NCI-H82 (cell line): ENCODE measurements at places on chromosomes 1 and 21.

- DNase-seq, result peak; percentile 16
Observed at GRCh38 chr1:193366764-193367507, 180.5 kb upstream of the B3GALT2 start.

GRCh38 chr1:41672173-41672572 is 187.7 kb upstream of the EDN2 start:
- DNase-seq, result no peak

DNA sequence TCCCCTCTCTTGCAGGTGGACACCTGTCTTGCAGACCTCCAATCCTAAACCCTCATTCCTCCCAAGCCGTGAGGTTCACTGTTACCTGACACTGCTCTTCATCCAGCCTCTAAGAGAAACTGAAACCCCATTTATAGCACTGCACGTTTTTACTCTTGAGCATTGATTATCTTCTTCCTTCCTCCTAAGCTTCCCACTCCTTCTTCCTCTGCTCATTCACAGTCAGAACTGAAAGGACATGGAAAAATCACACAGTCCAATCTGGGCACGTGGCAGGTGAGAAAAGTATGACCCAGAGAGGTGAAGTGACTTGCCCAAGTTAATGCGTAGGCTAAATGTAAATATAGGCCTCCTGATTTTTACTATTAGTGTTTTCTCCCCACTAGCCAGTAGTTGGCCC is 43.4 kb upstream of the SLC2A1 start:
- DNase-seq, result no peak

DNA sequence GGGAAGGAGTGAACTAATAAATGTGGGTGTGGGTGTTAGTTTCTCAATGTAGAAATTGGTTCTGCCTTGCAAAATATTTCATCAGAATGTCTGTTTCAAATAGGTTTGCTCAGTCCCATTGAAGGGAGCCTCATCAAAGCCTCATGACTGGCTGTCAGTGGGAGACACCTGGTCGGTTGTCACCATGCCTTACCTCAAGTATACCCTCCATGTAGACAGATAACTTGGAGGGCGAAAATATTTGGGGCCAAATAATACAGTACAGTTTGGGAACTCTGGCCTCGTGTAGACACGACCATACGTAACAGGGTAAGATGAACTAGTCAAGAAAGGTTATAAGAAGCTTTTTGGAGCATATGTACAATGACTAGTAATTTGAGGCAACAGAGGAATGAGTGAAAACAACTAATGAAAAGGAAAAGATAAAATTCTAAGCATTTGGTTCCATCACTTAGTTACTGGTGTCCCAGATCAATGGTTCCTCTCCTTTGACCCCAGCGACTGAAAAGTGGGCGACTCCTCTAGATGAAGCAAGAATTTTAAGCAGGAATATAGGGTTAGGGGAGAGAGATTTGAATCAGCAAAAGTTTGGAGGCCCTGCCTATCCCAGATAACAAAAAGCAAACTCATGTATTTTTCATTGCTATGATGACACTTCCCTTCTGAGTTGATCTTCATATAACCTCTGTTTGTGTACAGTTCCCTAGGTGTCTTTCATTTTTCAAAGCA is 163.9 kb downstream of the LRRC40 start:
- DNase-seq, result no peak

DNA sequence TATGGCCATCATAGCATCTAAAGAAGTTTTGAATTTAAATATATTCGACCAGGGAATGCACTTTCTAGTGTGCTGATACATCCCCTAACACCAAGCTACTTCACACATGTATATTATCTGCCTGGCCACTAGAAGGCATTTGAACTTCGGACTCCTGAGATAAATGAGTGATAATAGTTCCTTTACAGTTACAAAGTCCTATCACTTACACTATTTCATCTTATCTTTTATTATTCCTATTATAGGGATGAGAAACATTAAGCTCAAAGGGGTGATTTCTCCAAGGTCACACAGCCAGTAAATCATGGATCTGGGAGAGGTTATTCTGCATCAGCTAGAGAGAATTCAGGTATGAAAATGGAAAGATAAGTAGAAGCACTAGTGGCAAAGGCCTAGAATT is 40.3 kb downstream of the GPATCH2 start:
- DNase-seq, result no peak

GRCh38 chr1:26372039-26372438 is 511 bp downstream of the ZNF683 start:
- DNase-seq, result no peak

DNA sequence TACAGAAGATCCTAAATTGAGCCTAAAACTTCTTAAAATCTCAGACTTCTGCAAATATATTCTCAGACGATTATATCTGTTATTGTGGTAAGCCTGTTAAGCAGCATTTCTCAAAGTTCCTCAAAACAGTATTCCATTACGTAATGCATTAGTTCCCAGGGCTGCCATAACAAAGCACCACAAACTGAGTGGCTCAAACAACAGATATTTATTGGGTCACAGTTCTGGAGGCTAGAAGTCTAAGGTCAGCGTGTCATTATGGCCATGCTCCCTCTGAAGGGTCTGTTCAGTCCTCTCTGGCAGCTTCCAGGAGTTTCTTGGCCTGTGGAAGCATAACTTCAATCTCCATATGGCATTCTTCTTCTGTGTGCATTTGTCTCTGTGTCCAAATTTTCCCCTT is 103.5 kb upstream of the ST6GALNAC5 start:
- DNase-seq, result peak; percentile 47

- no peak for DNase-seq
Observed at GRCh38 chr1:157652859-157653493, 47.6 kb downstream of the FCRL3 start.

DNA sequence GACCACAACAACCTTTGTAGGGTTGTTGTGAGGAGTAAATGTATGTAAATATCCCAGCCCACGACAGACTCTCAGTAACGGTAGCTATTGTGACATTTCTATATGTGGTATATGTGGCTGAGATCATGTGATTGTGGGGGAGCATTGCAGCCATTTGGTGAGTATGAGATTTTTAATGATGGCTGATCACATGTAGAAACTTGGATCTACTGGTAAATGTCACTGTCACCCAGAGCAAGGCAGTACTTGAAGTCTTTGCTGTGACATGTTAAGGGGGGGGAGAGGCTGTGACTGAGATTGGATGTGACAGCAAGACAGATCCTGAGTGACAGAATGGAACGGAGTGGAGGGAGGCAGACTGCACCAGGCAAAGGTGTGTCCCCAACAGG is 23.9 kb upstream of the MEF2D start:
- DNase-seq, result peak; percentile 41

GRCh38 chr1:41481109-41481775 is 3.2 kb downstream of the EDN2 start:
- DNase-seq, result no peak

- DNase-seq, result no peak
Observed at GRCh38 chr1:219555031-219555692, 57.7 kb downstream of the ZC3H11B start.

- DNase-seq, result peak; percentile 52
Observed at GRCh38 chr1:214282630-214283242, 1.8 kb downstream of the SMYD2 start.

DNA sequence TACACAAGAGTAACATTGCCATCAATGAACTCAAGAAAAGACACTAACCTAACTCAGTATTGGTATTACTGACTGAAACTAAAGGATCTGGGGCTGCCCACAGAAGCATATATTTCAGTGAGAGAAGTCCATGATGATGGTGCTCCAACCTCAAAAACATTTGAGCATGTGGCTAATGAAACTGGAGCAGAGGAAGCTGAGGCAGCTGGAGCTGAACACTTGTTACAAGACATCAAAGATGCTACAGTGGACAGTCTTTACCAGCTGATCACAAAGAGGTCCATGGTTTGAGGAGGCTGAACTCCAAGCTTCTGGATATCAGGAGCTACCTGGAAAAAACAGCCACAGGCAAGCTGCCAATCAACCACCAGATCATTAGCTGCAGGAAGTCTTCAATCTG is 42.2 kb upstream of the TTC39A start:
- DNase-seq, result no peak

DNA sequence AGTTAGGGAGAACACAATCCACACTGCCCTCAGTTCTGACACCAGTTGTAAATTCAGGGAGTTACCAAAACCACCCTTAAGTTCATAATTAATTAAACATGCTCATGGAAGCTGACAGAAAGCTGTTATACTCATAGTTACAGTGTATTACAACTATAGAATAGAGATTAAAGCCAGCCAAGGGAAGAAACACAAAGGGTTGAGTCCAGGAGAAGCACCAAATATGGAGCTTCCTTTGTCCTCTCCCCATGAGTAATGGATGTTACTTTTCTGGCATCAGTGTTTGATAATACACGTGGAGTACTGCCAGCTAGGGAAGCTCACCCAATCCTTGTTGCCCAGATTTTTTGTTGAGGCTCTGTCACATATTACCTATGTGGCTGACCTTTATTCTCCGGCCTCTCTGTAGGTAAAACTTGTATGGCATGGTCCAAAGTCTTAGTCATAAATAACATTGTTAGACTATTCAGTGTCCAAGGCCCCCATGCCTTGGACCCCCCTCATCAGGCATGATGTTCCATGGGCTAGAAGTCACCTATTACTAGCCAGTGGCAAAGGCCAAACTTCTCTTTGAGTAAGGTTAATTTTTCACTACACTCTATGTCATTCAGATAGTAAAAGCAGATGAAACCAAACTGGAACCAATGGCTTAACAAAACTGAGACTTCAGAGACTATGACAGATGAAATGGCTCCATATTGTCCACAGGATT is 175.7 kb downstream of the GPR52 start:
- no peak for DNase-seq

- DNase-seq, result peak; percentile 91
Observed at GRCh38 chr1:2353551-2354438, 37.6 kb downstream of the MORN1 start.

- DNase-seq, result no peak
Observed at GRCh38 chr1:246800756-246801155, 76.5 kb downstream of the SCCPDH start.

DNA sequence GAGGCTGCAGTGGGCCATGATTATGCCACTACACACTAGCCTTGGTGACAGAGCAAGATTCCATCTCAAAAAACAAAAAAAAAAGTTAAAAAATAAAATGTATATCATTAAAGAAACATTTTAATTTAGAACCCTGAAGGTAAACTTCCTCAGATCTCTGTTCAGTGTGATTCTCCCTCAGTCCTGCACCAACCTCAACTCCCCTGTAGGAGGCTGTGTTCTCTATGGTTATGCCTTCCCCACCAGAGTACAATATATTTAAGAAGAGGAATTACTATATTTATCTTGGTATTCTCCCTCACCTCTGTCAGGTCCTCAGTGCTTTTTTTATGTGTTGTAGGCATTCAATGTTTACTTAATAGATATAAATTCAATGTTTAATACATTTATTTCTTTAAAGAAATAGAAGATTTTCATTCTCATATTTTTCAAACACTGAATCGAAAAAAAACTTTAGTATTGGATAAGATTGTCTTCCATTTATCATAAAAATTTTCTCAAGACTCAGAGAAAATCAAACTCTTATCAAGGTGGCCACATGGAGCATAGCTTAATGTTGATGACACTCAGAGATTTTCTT is 4.8 kb upstream of the LRRC8B start:
- DNase-seq, result peak; percentile 52

GRCh38 chr21:44049606-44050005 is 37.5 kb downstream of the TRAPPC10 start:
- no peak for DNase-seq

DNA sequence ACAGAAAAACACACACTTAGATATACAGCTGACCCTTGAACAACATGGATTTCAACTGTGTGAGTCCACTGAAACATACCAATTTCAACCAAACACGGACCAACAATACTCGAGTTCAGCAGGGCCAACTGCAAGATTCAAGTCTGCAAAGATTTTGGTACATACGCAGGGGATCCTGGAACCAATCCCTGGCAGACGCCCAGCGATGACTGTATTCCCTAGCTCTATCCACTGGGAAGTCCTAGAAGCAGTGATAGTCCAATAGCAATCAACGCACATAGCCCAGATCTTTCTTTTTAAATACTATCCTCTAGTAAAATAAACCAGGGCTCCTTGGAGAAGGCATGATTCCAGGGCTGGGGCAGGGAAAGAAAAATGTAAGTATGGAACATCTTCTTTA is 9.0 kb downstream of the DDX59 start:
- no peak for DNase-seq

DNA sequence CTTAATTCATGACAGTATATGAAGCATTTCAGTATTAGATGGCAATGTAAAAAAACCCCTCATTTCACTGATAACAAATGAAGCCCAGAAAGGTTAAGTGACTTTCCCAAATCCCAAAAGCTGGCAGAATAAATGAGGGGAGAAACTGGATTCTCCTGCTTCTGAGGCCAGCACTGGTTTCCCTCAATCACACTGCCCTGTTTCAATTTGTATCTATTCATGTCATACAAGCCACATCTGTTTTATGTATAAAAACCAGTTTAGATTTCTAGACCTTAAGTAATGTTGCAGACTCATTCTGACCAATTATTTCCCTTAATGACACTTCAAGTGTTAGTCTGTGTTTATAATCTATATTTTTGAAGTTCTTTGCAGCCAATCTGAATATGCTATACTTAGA is 16.8 kb downstream of the PLPPR4 start:
- DNase-seq, result no peak

GRCh38 chr1:40951943-40952743 is 27.4 kb upstream of the CTPS1 start:
- DNase-seq, result peak; percentile 78

- no peak for DNase-seq
Observed at GRCh38 chr1:47853059-47853458, 144.1 kb downstream of the TRABD2B start.

GRCh38 chr1:96238426-96238825 is 483.2 kb upstream of the PTBP2 start:
- DNase-seq, result peak; percentile 25

DNA sequence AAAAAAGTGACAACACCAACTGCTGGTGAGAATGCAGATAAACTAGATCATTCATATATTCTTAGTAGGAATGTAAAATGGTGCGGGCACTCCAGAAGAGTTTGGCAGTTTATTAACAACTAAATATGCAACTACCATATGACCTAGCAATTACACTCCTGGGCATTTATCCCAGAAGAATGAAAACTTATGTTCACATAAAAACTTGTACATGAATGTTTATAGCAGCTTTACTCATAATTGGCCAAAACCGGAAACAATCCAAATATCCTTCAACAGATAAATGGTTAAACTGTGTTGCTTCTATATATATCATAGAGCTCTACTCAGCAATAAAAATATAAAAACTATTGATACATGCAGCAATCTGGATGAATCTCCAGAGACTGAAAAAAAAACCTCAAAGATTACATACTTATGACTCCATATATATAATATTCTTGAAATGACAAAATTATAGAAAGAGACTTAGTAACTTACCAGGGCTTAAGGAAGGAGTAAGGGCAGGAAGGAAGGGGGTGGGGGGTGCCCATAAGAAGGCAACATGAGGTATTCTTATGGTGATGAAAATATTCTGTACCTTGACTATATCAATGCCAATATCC is 99.9 kb downstream of the KCNH1 start:
- DNase-seq, result no peak

DNA sequence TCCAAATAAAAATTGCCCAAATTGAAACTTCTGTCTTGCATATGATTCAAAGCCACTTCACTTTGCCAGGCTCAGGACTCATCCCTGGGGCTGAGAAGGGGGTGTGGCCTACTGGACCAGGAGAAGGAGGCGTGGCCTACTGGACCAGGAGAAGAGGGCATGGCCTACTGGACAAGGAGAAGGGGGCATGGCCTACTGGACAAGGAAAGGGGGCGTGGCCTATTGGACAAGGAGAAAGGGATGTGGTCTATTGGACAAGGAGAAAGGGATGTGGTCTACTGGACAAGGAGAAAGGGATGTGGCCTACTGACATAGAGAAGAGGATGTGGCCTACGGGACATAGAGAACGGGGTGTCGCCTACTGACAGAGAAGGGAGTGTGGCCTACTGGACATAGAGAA is 405.3 kb downstream of the RRAGC start:
- DNase-seq, result no peak
